ENCODE measurements at places on chromosomes 2 and 18.

DNA sequence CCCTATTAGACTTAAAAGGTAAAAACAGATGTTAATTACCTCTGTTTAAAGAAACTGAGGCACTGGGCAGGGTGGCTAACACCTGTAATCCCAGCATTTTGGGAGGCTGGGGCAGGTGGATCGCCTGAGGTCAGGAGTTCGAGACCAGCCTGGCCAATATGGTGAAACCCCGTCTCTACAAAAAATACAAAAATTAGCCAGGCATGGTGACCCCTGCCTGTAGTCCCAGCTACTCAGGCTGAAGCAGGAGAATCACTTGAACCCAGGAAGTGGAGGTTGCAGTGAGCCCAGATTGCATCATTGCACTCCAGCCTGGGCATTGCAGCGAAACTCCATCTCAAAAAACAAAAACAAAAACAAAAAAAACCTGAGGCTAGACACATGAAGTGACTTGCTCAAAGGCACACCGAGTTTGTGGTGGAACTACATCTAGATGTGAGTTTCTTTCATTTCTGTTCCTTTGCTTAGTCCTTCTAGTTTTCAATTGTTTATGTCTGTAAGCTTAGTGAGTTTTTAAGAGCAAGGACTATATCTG, 40.7 kb downstream of the SLC4A1AP start:
- DNase-seq: no peak

GRCh38 chr2:157283468-157283867, 26.0 kb downstream of the GALNT5 start:
- DNase-seq: no peak

GRCh38 chr2:206160807-206161179, 1.1 kb downstream of the EEF1B2 start:
- peak; percentile 42 for DNase-seq

- DNase-seq: no peak
Measured at GRCh38 chr18:51301376-51301775, 103.9 kb upstream of the MEX3C start.

All from NB4 (cell line).